ENCODE measurements at places on chromosomes 5 and 9. TPM values are rescaled to one million over a fixed set of nuclear protein-coding genes. Genes with fewer than 3 reads are reported as not detected.

The QRFP gene
- not detected for total RNA-seq

The STKLD1 gene
- 1.0 TPM for total RNA-seq

The TMEM8B gene
- 3.0 TPM for total RNA-seq

The GGTA1 gene
- total RNA-seq, result not detected

The ARL14EPL gene
- total RNA-seq, result not detected

The BOD1 gene
- 22.9 TPM for total RNA-seq

The SNCAIP gene
- total RNA-seq, result not detected

The SLC35D2 gene
- total RNA-seq, result 16.0 TPM

The SCAI gene
- total RNA-seq, result 10.9 TPM

The C5orf46 gene
- not detected for total RNA-seq

The CBY3 gene
- 0.71 TPM for total RNA-seq

The REEP2 gene
- 0.60 TPM for total RNA-seq

The PAEP gene
- total RNA-seq, result not detected

The TNC gene
- not detected for total RNA-seq

The HSPB3 gene
- total RNA-seq, result not detected

The WDR38 gene
- total RNA-seq, result not detected

The CAVIN4 gene
- total RNA-seq, result 0.12 TPM

The TTC16 gene
- total RNA-seq, result 4.3 TPM

The ROPN1L gene
- 4.2 TPM for total RNA-seq

The PJA2 gene
- 57.1 TPM for total RNA-seq

The PCDHB4 gene
- total RNA-seq, result not detected

The TMC1 gene
- total RNA-seq, result not detected

The FCN2 gene
- not detected for total RNA-seq

The ADGRD2 gene
- not detected for total RNA-seq

The ITK gene
- 324 TPM for total RNA-seq

The SPATA31C1 gene
- total RNA-seq, result not detected

The CTNNAL1 gene
- 13.3 TPM for total RNA-seq

The RIMOC1 gene
- total RNA-seq, result 26.4 TPM

The CDH9 gene
- not detected for total RNA-seq

The TMEM215 gene
- total RNA-seq, result not detected

The PDZD2 gene
- total RNA-seq, result not detected

The TEX48 gene
- 0.55 TPM for total RNA-seq

Data from activated naive CD4-positive, alpha-beta T cell treated with anti-CD3 and anti-CD28 coated beads, Interleukin-2, amount 10 ng/mL, durations not matched to agents 5 hours and 36 hours (primary cell).